NCI-H1417 treated with DMSO at 0.1 percent for 48 hours (cell line): ENCODE measurements at places on chromosomes 7 and 10.
A peak's percentile ranks its signal among the peaks of the same experiment; 100 is the strongest.

DNA sequence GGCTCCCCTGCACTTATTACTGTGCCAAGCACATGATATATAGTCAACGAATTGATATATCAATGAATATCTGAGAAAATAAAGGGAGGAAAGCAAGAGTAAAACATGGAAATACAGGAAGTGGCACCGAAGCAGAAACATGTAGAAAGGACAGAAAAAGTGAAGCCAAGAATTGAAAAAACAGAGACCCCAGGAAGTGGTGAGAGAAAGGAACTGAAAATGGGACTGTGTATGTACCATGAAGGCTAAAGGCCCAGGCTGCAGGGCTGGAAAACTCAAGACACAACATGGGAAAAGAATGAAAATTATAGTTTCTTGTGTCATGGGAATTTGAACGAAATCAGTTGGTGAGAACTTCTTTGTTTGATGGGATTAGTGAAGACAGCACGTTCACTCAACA lies 60.6 kb downstream of the MAP3K8 start:
- no peak for DNase-seq

DNA sequence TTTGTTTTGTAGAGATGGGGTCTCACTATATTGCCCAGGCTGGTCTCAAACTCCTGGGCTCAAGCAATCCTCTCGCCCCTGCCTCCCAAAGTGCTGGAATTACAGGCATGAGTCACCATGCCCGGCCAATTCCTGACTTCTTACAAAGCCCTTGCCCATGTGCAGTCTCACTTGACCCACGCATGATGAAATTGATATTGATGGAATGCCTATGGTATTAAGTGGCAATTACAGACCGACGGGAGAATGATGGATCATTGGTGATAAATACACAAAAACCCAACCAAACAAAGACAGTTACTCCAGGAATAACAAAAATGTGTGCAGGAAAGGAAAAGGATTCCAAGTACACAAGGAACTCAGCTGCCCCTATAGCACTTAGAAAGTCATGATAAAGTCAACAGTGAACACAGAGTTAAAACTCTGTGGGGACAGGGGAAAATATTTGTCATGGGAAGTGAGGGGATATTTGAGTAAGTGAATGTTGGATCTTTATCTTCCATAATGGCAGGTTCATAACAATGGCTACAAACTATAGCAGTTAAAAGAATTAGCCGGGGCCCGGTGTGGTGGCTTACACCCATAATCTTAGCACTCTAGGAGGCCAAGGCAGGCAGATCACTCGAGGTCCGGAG lies 21.6 kb downstream of the HIP1 start:
- DNase-seq, result no peak

DNA sequence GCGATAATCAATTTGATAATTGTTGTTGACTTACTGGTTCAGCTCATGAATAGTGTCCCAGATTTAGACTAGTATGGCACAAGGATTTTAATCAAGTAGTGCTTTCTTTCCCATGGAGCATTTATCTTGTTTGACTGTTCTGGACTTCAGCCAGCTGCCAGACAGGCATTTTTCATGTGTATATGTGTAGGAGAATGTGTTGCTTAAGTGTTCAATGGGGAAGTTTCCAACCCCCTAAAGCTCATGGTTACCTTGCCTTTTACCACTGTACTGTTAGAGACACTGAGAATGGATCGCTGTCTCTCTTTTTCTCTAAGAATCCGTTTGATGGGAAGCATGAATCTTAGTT lies 103.9 kb downstream of the LRRC4 start:
- no peak for DNase-seq

DNA sequence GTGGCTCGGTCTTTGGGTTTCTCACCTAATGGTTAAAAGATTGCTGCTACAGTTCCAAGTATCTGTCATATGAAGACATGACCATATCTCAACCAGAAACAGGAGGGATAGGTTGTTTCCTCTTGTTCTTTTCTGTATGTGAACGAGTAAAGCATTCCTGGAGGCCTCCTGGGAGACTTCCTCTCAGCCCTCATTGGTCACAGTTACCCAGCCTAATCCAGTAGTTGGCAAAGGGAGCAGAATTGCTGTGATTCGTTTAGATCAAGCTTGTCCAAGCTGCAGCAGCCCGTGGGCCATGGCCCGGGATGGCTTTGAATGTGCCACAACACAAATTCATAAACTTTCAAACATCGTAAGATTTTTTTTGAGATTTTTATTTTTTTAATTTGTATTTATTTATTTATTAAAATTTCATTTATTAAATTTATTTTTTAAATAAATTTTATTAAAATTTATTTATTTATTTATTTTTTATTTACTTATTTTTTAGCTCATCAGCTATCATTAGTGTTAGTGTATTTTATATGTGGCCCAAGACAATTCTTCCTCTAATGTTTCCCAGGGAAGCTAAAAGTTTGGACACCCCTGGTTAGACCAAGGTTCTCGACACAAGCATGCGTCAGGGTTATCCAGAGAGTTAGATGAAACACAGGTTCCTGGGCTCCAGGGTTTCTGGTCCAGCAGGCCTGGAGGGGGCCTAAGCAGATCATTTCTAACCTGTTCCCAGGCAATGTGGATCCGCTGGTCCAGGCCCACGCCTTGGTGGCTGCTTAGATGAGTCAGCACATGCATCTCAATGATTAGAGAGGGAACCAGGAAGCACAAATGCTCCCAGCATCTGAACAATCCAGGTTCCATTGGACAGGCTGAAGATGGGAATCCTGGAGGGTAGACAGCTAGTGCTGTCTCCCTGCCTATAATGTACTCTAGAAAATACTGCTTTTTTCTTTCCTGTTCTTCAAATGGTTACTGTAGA lies 25.6 kb downstream of the CDC123 start:
- DNase-seq, result no peak

- no peak for DNase-seq
These were observed 174.9 kb downstream of the CREB5 start for GRCh38 chr7:28587211-28587610.

DNA sequence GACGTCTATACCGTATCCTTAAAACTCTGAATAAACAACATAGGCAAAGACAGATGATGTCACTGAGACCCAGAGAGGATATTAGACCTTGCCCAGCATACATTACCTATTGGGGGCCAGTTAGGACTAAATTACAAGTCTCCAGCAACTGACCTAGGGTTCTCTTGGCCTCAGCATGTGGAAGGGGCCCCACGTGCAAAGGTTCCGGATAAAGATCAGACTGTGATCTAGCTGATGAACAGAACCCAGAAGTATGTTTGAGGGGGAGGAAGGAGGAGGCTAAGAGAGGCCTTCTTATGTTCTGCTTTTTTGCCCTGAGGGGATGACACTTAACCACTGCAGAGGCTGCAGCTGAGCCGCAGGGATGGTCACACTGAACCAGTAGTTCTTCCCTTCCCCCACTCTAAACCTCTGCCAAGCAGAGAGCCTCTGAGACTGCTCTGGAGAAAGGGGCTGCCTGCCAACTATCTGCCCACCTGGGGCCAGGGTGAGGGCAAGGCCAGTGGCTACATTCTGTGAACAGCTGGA lies 24.0 kb upstream of the KMT2C start:
- peak; percentile 45 for DNase-seq

GRCh38 chr7:3909128-3909527 lies 608.1 kb downstream of the SDK1 start:
- no peak for DNase-seq

DNA sequence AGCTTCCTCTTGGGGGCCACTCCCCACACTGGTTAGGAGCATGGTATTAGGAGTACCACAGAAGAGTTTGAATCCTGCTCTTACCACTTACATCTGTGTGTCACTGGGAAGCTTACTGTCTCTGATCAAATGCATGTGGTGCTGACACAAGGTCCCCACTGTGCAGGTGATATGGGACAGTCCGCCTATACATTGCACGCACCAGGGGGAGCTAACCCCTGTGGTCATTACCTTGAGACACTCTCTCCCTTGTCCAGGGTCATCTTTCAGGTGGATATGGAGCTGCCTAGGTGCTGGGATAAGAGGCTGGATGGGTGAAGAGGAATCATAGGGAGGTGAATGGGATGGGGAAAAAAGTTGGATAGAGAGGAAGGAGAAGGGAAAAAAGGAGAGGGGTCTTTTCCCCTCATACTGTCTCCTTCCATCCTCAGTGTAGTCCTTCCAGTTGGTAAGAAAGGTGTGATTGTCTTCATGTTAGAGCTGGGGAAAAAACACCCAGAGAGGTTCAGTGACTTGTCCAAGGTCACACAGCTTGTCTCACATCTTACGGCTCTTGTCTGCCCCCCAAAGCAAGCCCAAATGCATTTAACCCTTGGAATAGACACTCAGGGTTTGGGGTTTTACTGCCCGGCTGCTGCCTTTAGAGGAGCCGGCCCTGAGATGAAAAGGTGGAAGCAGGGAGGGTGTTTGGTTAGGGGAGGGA lies 125.9 kb downstream of the CDH23 start:
- DNase-seq, result no peak

DNA sequence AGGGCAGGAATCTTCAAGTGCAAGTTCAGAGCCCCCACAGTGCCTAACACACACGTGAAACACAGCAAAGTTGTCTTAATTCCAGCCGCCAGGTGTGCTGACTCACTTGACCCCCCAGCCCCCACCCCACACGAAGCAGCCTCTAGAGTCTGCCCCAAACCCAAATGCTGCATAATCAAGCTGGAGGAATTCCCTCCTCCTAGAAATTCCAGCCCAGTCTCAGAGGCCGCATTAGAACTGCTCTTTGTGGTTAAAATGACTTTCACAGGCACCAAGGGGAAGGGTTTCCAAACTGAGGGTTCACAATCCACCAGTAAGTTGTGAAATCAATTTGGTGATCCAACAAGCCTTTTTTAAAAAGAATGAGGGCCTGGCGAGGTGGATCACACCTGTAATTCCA lies 67.0 kb upstream of the PLXNA4 start:
- DNase-seq, result no peak

- DNase-seq, result no peak
These were observed 183.8 kb downstream of the PRKCQ start for GRCh38 chr10:6396226-6396625.

GRCh38 chr10:126508535-126509040 lies 120.3 kb upstream of the ADAM12 start:
- DNase-seq, result no peak

- no peak for DNase-seq
These were observed 34.2 kb downstream of the CYP17A1 start for GRCh38 chr10:102802920-102803534.

DNA sequence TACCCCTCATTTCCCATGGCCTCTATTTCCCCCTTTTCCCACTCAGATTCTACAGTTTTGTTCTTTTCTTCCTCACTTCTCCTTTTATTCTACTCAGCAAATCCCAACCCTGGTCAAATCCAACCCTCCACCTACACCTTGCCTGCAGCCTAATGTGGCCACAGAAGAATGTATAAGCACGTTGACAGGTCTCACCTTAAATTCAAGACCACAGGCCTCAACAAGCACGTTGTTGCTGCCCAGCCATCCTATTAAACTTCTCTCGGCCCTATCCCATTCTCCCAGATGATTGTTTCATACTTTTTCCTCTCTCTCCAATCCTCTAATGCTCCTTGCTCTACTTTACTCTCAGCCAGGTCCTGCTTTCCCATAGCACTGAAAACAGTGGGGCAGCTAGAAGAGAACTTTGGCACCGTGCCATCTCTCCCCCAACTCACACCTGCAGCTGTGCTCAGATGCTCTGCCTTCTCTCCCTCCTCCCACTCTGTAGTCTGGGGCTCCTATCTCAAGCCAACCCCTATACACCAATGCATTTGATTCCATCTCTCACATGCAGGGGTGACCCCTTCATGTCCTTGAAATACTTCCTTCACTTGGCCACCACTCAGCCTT lies 6.8 kb upstream of the EIF3A start:
- DNase-seq, result no peak

DNA sequence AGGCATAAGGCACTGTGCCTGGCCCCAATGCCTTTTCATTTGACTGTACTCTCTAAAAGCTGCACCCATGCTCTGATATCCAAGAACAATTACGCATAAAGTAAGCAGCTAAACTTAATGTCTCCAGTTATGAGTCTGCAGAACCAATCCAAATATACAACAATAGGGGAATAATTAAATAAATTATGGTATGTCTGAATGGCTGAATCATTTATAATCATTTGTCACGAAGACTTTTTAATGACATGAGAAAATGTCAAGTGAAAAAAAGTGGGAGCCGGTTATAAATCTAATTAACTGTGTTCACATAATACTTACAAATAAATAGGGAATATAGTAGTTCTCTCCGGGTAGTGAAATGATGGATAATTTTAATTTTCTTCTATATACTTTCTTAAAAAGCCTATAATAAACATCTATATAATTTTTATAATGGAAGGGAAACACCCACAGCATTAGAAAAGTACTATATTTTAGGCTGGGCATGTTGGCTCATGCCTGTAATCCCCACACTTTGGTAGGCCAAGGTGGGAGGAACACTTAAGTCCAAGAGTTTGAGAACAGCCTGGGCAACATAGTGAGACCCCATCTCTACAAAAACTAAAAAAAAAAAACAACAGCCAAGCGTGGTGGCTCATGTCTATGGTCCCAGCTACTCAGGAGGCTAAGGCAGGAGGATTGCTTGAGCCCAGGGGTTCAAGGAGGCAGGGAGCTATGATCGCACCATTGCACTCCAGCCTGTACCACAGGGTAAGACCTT lies 14.2 kb downstream of the SLC37A3 start:
- DNase-seq, result peak; percentile 38

DNA sequence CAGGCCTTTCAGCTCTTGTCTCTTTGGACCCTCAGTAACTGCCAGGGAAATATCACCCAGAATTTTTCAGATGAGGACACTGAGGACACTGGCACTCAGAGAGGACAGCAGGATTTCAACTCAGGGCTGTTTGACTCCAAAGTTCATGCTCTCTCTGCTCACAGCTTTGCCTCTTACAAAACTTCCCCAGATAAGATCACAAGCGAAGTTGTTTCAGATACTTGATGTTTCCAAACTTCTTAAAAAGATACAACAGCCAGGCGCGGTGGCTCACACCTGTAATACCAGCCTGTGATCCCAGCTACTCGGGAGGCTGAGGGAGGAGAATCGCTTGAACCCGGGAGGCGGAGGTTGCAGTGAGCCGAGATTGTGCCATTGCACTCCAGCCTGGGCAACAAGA lies 32.4 kb upstream of the ZRANB1 start:
- no peak for DNase-seq

DNA sequence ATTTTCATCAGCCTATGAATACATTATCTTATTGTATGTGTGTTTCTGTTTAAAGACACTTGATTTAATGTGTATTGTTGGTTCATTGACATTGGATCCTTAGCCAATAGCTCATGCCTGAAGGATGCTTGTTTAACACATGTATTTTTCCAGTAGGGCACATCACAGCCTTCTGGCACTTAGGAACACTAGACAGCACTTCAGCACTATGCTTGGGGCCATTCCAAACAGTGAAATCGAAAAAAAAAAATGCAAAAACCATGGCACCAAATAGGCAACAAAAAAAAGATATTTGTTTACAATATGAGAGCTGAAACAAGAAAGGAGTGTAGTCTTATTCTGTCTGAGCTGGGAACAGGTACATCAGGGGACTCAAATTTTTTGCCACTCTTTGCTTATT lies 262.8 kb downstream of the SLC25A13 start:
- DNase-seq, result no peak

DNA sequence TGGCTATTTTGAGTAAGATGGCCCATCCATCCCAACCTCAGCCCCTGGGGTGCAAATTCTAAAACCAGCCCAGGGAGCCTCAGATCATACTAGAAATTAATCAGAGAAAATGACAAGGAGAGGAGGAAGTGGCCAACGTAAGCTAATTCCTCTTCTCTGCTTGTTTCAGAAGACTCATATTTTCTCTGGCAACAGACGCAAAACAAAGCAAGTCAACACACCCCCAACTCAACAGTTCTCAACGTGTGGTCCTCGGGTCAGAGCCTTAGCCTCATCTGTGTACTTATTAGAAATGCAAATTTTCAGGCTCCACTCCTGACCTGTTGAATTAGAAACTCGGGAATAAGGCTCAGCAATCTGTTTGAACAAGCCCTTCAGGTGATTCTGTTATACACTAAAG lies 413.9 kb upstream of the AUTS2 start:
- DNase-seq, result no peak
